Cardiac septum (tissue), 1 donor: ENCODE measurements at places on chromosomes 12 and 14. TPM values are rescaled to one million over a fixed set of nuclear protein-coding genes. Genes with fewer than 3 reads are reported as not detected.

Gene DYRK2
- 56.0 TPM for total RNA-seq

Gene WNT1
- not detected for total RNA-seq

Gene NEMF
- total RNA-seq: 54.0 TPM

Gene DPF3
- 36.5 TPM for total RNA-seq

Gene ETFBKMT
- total RNA-seq: 5.7 TPM

Gene FOXN4
- total RNA-seq: not detected

Gene CMTM5
- not detected for total RNA-seq

Gene LRRC10
- 30.3 TPM for total RNA-seq

Gene PRH2
- not detected for total RNA-seq

Gene IGF1
- total RNA-seq: 20.1 TPM

Gene GRIP1
- 0.81 TPM for total RNA-seq

Gene TAS2R42
- not detected for total RNA-seq

Gene TAS2R19
- total RNA-seq: 1.5 TPM

Gene FOXG1
- total RNA-seq: not detected

Gene IFNG-AS1
- 0.19 TPM for total RNA-seq

Gene LAG3
- total RNA-seq: 0.57 TPM

Gene SALL2
- total RNA-seq: 2.6 TPM

Gene PRKD1
- total RNA-seq: 4.3 TPM
